ENCODE measurements at places on chromosomes 7 and 10.

DNA sequence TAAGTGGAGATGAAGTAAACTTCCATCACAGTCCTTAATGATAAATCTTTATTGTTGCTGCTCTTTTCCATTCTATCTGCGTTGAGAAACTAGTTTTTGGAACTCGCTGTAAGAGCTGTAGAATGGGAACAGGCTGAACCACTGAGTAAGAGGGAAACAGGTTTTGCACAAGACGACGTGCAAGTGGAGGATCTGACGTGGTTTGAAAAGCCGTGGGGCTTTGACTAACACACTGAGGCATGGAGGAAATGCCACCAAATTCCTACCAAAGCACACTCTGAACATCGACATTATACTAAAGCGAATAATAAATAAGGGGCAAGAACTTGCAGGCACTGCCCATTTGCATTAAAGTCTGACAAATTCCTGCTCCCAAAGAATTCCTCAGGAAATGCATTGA lies 160.6 kb downstream of the KLF6 start:
- DNase-seq: no peak

- DNase-seq: no peak
Observed at GRCh38 chr7:144516729-144517525, 113.4 kb upstream of the NOBOX start.

DNA sequence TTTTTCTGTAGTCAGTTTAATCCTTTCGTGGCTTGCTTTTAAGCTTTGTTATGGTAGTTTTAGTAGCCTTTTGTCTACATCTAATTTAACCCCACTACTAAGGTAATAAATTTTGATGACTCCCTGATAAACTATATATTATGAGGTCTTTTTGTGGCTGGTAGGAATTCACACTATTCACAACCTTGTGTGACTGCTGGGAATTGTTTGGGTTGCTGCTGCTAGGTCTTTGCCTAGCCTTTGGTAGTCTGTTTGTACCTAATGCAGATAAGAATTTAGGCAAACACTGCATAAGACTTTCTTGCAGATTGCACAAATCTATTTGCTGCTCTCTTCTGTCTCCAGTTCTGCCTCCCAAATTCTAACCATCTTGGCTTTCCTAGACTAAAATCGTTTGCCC lies 58.3 kb downstream of the SHOC2 start:
- DNase-seq: no peak

DNA sequence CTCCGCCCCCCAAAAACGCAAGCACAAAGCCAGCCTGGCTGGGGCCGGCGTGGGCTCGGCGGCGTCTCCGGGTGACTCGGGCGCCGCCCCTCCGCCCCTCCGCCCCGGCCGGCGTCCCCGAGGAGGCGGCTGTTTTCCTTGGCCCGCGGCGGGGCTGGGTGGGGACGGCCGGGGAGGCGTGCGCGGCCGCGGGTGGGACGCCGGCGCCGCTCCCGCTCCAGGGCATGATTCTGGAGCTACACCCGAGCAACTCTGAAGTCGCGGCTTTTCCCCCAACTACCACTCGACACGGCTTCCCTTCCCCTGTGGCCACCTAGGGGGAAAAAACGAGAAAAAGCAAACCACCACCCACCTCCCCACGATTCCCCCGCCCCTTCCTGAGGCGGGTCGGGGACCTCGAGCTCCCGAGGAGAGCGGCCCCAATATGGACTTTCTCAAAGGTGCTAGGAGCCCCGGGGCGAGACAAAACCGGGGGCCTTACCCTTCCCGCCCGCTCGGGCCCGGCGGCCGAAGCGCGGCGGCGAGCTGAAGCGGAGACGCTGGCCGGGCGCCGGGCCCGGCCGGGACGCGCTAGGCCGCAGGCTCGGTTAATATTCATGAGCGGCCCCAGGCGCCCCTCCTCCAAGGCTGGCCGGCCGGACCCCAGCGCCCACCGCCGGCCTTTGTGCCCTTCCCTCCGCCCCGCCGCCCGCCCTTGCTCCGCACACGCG lies 856 bp downstream of the ARHGAP21 start:
- peak; percentile 64 for DNase-seq

GRCh38 chr7:131166066-131166465 lies 161.6 kb upstream of the MKLN1 start:
- DNase-seq: no peak

GRCh38 chr10:85612378-85612775 lies 754.2 kb downstream of the GRID1 start:
- peak; percentile 58 for DNase-seq

DNA sequence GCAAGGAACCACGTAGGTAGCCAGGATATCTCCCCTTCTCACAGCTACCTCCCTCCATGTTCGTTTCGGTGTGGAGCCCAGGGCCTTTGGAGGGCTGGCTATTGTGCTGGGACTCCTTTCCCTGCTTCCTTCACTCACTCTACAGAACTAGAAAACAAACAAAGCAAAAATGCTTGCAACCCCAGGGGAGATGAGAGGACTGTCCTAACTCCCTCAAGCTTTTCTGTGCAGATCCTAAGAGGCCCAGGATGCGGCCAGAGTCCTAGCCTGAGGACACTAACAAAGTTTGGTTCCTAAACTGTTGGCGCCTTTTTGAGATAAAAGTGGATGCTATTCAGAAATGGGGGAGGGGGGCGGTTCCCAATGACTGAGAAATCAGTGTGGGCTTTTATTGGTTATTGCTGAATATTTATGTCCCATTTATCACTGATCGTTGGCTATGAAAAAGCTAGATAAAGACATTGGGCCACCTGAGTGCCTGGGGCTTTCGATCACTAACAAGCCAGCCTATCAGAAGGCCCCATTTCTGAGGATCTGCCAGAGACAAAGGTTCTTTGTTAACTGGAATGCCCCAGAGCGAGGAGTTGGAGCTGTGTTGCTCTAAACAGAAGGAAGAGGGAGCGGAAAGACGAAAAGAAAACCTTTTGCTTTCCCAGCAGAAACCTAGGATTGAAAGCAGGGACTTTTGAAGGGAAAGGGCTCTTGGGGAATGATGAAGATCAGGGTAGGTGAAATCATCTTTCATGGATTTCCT lies 95.2 kb upstream of the EGR2 start:
- DNase-seq: no peak

DNA sequence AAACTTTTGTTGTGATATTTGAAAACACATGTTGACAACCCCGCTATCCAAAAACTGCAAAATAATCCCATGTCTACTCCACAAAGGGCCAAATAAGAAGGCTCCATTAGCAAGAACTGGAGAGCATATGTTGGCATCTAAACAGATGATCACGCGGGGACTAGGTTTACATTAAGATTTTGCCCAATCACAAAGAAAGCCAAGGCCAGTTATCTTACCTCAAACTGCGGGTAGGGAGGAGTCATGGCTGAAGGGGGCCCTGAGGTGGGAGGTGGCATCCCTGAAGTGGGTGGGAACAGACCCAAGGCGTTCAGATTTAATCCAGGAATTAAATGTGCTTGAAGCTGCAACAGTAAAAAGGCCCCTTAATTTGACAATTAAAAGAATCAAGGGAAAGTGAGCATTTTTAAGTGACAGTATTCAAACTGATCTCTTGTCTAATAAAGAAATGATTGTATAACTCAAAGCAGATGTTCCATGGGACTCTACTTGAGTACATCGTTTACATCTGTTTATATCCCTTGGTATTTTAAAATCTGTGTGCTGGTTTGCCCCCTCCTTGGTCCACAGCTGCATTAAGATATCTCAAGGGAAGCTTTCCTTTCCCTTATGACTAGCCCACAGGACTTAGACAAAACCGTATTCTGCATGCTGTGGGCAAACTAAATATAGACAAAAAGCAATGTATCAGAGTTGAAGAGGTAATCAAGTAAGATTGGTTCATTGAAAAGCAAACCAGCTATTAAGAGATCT lies 42.9 kb downstream of the MALSU1 start:
- no peak for DNase-seq

DNA sequence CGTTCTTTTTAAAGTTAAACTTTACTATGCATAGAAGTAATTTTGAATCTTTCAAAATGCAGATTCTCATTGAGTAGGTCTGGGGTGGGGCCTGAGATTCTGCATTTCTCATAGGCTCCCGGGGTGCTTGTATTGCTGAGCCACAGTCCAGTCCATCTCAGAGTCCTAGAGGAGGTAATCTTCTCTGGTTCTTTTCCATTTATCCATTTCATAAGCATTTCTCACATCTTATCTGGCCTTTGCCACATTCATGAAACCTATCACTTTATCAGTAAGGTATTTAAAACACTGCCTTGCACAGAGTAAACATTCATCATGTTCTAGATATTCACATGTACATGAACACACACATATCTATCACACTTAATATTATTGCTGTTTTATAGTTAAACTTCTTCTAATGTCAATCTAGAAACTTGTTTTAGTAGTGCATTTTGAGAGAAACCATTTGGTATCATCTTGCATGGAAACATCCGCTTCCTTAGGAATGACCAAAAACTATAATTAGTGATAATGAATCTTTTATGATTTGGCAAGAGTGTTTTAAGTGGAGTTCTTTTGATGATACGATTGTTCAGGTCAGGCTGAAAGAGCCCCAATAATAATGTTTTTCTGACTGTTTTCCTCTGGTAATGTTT lies 12.0 kb downstream of the GNAI1 start:
- DNase-seq: no peak

All from GM12865 (cell line).